ENCODE measurements at places on chromosomes 11 and 22. TPM values are rescaled to one million over a fixed set of nuclear protein-coding genes. Genes with fewer than 3 reads are reported as not detected.

DNA sequence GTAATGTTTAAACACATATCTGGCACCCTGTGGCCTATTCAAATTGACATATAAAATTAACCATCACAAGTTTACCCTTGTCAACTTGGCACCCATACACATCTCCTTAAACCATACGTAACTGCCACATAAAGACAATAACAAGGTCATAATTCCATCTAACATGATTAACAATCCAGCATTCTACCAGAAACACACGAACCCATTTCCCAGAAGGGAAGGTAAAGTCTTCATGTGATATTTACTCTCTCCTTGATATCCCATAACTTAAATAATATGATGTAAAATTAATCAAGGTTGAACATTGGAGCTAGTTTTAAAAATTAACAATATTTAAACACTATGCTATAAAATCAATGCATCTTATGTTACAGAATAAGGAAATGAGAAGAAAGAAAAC is 55.2 kb upstream of the CEP295 start:
- H3K4me1 ChIP-seq, result no peaks in the 10 kb centered on the region
- DNase-seq, result no peak
- no peaks in the 10 kb centered on the region for H3K36me3 ChIP-seq
- no peak overlapping the region for H3K27ac ChIP-seq
- no peak overlapping the region for H3K4me3 ChIP-seq
- H3K27me3 ChIP-seq, result no peaks in the 10 kb centered on the region

GRCh38 chr11:69958308-69958707 is 119.8 kb upstream of the ANO1 start:
- H3K4me3 ChIP-seq, result no peak overlapping the region
- no peaks in the 10 kb centered on the region for H3K4me1 ChIP-seq
- H3K27ac ChIP-seq, result no peak overlapping the region
- no peak for DNase-seq
- no peaks in the 10 kb centered on the region for H3K27me3 ChIP-seq
- no peaks in the 10 kb centered on the region for H3K36me3 ChIP-seq

GRCh38 chr11:105937331-105937730 is 84.7 kb downstream of the MSANTD4 start:
- no peaks in the 10 kb centered on the region for H3K36me3 ChIP-seq
- no peaks in the 10 kb centered on the region for H3K27me3 ChIP-seq
- no peaks in the 10 kb centered on the region for H3K4me1 ChIP-seq
- no peak overlapping the region for H3K4me3 ChIP-seq
- DNase-seq, result no peak

- no peak overlapping the region for H3K4me3 ChIP-seq
- H3K27me3 ChIP-seq, result no peaks in the 10 kb centered on the region
- peaks cover 28% of the 10 kb centered on the region for H3K4me1 ChIP-seq
- peaks cover 10% of the 10 kb centered on the region for H3K36me3 ChIP-seq
- DNase-seq, result no peak
Observed at GRCh38 chr11:63510360-63511047, 4.6 kb downstream of the LGALS12 start.

GAL gene
- 1.4 TPM for total RNA-seq

PGA4 gene
- total RNA-seq, result 1.0 TPM
